ENCODE measurements at places on chromosomes 6 and 20.
A peak's percentile ranks its signal among the peaks of the same experiment; 100 is the strongest.

DNA sequence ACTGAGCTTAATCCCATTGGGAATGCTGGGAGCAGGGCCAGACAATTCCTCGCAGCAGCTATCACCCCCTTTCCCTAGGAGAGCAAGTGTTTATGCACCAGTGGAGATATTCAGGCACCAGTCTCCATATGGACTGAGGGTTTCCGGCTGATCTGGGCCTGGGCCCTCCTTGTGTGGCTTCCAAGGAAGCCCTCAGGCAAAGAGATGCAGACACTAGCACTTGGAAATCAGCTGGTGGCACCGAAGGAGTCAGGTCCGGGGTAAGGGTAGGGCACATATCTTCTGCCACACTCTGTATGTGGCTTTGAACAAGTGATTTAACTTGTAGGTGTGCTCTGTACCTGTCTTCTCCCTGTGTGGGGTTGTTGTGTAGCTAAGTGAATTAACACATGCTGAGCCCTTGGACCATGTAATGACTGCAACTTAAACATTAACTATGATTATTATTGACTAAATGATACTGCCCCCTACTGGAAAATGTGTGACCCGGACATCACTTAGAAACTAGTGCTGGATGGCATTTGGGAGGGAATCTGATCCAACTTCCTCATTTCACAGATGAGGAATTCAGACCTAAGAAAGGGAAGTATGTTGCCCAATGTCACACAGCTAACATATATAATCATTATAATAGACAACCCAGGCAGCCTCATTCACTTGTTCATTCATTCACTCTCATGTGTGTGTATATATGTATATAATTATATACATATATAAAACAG lies 19.3 kb upstream of the WFDC2 start:
- no peak overlapping the region for H3K4me3 ChIP-seq
- no peak overlapping the region for H3K27ac ChIP-seq
- DNase-seq = peak; percentile 70
- H3K27me3 ChIP-seq = no peaks in the 10 kb centered on the region

GRCh38 chr6:105192707-105193465 lies 13.1 kb upstream of the POPDC3 start:
- H3K4me3 ChIP-seq = no peak overlapping the region
- H3K27ac ChIP-seq = no peak overlapping the region
- H3K4me1 ChIP-seq = no peaks in the 10 kb centered on the region
- H3K36me3 ChIP-seq = no peaks in the 10 kb centered on the region
- DNase-seq = no peak
- no peaks in the 10 kb centered on the region for H3K27me3 ChIP-seq

DNA sequence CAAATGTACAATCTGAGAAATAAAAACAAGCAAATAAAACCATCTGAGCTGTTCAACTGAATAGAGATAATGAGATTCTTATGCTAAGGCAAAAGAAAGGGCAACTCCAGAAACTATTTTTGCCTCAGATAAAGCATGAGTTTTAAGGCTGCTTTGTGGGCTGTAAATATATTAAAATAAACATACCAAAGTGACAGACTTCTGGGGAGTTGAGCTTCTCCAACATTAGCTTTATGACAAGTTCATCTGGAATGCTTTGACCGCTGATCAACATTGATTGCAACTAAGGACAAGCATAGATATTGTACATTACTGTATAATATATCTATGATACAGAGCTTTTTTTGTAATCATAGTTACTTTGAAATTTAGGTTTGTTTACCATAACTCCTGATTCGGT lies 19.3 kb downstream of the AK9 start:
- H3K27ac ChIP-seq = no peak overlapping the region
- DNase-seq = no peak
- H3K27me3 ChIP-seq = no peaks in the 10 kb centered on the region
- no peaks in the 10 kb centered on the region for H3K4me1 ChIP-seq
- no peaks in the 10 kb centered on the region for H3K36me3 ChIP-seq

DNA sequence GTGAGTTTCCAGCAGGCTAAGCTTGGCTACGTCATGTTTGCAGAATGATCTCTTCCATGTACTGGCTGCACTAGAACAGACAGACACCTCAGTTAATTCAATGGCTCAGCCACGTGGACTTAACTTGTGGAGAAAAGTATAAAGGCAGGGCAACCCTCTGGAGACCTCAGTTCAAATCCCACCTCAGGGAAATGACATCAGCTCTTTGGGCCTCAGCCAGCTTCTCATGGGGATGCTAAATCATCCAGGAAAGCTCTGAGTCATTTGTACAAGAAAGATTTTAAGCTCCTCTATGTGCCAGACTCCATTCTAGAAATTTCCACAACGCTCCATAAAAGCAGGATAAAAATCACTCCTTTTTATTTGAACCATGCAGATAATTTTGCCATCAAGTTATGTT lies 128.5 kb upstream of the SALL4 start:
- no peaks in the 10 kb centered on the region for H3K27me3 ChIP-seq
- H3K36me3 ChIP-seq = no peaks in the 10 kb centered on the region
- peaks cover 17% of the 10 kb centered on the region for H3K4me1 ChIP-seq
- no peak for DNase-seq
- no peak overlapping the region for H3K27ac ChIP-seq

GRCh38 chr20:5470943-5471342 lies 154.2 kb upstream of the PROKR2 start:
- DNase-seq = no peak
- no peaks in the 10 kb centered on the region for H3K4me1 ChIP-seq
- no peaks in the 10 kb centered on the region for H3K27me3 ChIP-seq
- no peak overlapping the region for H3K27ac ChIP-seq
- no peaks in the 10 kb centered on the region for H3K36me3 ChIP-seq

GRCh38 chr6:41693281-41694240 lies 41.8 kb downstream of the TFEB start:
- no peak overlapping the region for H3K4me3 ChIP-seq
- no peak for DNase-seq
- no peaks in the 10 kb centered on the region for H3K27me3 ChIP-seq
- H3K36me3 ChIP-seq = no peaks in the 10 kb centered on the region
- H3K4me1 ChIP-seq = no peaks in the 10 kb centered on the region
- no peak overlapping the region for H3K27ac ChIP-seq

DNA sequence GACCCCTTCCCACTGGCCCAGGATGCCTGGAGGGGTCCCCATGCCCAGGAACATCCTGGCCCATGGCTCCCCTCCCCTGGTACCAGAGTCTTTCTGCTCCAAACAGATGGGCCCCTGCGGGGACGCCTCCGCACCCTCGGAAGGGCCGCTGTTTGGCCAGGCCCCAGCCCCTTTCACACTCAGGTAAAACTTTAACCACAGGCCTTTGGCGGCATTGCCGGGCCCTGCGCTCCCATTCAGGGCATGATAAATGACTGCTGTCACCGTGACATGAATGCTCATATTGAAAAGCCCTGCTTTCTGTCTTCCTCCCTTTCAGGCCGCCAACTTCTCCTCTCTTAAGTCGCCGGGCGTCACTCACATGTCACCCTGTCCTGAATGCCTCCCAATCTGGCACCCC lies 141.5 kb upstream of the TOP1 start:
- H3K27ac ChIP-seq = no peak overlapping the region
- H3K27me3 ChIP-seq = no peaks in the 10 kb centered on the region
- H3K4me1 ChIP-seq = no peaks in the 10 kb centered on the region
- H3K4me3 ChIP-seq = no peak overlapping the region
- no peaks in the 10 kb centered on the region for H3K36me3 ChIP-seq
- DNase-seq = no peak

DNA sequence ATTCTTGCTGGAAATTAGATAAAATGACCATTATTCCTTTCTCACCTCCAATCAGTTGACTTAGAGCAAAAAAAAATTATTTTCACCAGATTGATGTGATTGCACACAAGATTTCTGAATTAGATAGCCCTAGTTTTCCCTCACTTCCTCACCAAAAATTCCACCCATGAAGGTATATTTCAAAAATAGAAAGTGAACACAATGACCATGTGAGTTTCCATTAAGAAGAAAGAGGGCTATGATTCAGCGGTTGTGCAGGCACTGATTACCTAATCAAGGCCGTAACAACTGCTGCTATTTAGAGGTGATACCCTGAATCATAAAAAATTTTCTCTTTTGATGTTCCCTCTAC lies 19.5 kb upstream of the RALGAPA2 start:
- no peak overlapping the region for H3K27ac ChIP-seq
- DNase-seq = no peak
- no peak overlapping the region for H3K4me3 ChIP-seq
- no peaks in the 10 kb centered on the region for H3K27me3 ChIP-seq

DNA sequence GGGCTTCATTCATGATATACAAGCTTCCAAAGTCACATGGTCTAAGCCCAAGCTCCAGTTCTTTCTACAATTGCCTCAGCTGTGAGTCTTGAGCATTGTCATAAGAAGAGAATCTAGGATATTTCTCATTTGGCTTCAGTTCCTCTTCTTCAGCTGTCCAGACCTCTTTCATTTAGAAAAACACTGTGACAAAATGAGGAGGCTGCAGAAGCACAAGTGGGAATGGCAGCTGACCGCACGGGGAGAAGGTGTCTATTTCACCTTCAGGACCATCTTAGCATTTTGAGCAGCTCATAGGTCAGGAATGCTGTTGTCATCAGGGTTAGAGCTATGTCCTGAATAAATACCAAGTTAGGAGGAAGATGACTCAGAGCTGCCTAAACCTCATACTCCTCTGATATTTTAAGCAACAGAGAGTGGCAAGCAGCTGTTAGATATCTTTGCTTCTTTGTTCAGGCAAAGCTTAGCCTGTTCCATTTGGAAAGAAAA lies 390.1 kb upstream of the CITED2 start:
- no peak overlapping the region for H3K4me3 ChIP-seq
- H3K4me1 ChIP-seq = peaks cover 25% of the 10 kb centered on the region
- H3K36me3 ChIP-seq = no peaks in the 10 kb centered on the region
- DNase-seq = no peak
- no peak overlapping the region for H3K27ac ChIP-seq
- H3K27me3 ChIP-seq = no peaks in the 10 kb centered on the region

- H3K4me1 ChIP-seq = no peaks in the 10 kb centered on the region
- H3K4me3 ChIP-seq = no peak overlapping the region
- no peak for DNase-seq
- no peak overlapping the region for H3K27ac ChIP-seq
- H3K36me3 ChIP-seq = no peaks in the 10 kb centered on the region
Measured at GRCh38 chr6:53119349-53119748, 29.3 kb downstream of the GCM1 start.

GRCh38 chr6:44133981-44134711 lies 6.8 kb downstream of the TMEM63B start:
- H3K27ac ChIP-seq = no peak overlapping the region
- peaks cover 30% of the 10 kb centered on the region for H3K4me1 ChIP-seq
- H3K27me3 ChIP-seq = no peaks in the 10 kb centered on the region
- no peak overlapping the region for H3K4me3 ChIP-seq
- H3K36me3 ChIP-seq = no peaks in the 10 kb centered on the region

DNA sequence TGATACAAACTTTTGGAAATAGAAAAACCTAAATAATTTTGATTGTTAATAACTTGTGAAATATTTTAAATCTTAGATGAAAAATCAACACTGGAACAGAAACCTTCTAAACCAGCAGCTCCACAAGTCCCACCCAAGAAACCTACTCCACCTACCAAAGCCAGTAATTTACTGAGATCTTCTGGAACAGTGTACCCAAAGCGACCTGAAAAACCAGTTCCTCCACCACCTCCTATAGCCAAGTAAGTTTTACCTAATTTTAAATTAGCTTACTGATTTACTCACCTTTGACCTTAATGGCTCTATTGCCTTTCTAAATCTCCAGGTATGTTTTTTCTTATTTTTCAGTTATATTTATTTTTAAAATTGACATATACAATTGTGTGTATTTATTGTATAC lies 102.6 kb upstream of the ADGRF4 start:
- H3K27ac ChIP-seq = no peak overlapping the region
- H3K36me3 ChIP-seq = peaks cover 17% of the 10 kb centered on the region
- no peaks in the 10 kb centered on the region for H3K27me3 ChIP-seq
- no peak overlapping the region for H3K4me3 ChIP-seq
- DNase-seq = no peak
- H3K4me1 ChIP-seq = no peaks in the 10 kb centered on the region

DNA sequence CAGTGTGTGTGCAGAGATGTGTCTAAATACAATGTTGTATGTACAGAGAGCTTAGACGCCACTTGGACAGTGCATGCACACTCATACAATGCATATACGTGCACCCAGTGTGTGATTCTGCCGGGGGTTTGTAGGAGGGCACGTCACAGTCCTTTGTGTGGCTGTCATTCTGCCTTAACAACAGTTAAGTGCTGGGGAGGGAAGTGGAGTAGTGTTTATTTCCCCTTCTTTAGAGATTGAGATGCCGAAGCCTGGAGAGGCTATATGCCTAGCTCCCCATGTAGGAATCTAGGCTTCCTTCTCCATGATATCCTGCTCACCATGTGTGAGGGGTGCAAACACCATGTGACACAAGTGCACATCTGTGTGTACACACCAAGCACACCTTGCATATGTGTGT lies 38.2 kb downstream of the MDFI start:
- H3K27ac ChIP-seq = no peak overlapping the region
- H3K27me3 ChIP-seq = no peaks in the 10 kb centered on the region
- no peak for DNase-seq
- no peaks in the 10 kb centered on the region for H3K36me3 ChIP-seq
- H3K4me3 ChIP-seq = no peak overlapping the region

DNA sequence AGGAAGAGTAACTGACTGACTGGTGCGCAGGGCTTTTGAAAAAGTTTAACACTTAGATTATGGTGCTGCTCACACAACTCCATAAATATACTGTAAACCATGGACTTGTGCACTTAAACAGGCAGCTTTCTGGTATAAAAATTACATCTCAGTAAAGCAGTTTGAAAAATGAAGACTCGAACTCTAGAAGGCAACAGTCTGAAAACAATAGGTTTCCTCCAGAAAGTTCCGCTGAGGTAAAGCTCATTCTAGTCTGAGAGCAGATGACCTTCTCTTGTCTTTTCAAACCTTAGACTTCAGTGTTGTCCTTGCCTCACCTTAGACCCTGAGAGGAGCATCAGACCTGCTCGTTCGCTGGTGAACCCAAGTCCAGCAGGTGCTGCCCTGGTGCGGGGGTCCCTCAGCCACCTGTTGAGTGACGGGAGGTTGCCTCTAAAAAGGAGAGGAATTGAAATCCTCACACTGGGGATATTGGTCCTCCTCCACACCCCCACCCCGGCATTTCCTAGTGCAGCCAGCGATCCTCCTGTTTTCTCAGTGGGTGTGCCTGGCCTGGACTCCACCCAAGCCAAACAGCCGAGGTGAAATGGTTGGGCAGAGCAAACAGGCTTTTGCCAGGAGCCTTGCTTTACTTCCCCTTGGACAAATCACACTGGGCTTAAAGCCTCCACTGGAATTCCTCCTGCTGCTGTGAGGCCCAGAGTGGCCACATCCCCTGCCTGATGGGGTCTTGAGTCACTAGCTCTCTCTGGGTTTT lies 14.7 kb upstream of the PYGB start:
- peaks cover 29% of the 10 kb centered on the region for H3K4me1 ChIP-seq
- H3K4me3 ChIP-seq = no peak overlapping the region
- H3K27ac ChIP-seq = no peak overlapping the region
- DNase-seq = peak; percentile 42
